GM20000 (cell line): ENCODE measurements at places on chromosomes 16 and 17.

DNA sequence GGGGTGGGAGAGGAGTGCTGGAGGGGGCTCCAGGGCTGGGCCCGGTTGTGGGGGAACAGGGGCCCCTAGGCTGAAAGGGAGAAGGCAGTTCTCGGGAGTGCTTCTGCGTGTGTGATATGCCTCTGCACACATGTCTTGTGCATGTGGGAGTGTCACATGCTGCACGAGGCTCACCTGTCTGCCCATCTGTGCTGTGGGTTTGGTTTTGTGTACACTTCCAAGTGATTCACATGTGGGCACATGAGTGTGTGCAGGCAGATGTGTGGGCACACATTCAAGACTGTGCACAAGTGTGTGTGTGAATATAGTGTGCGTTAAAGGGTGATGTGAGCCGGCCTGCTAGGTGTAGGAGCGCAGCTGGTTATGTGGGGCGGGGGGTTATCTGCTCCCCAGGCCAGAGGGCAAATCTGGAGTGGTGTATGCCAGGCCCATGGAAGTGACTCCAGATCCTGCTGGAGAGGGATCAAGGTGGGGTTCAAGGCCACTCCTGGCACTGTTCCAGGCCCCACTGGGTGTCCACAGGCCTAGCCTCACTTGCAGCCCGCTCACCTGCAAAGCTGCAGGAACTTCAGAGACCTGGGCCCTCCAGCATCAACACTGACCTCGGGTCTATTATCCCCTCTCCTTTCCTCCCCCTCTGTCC, 3.8 kb upstream of the BAHCC1 start:
- no peak for DNase-seq

GRCh38 chr16:30092373-30093010, 768 bp upstream of the TBX6 start:
- DNase-seq, result peak; percentile 95

DNA sequence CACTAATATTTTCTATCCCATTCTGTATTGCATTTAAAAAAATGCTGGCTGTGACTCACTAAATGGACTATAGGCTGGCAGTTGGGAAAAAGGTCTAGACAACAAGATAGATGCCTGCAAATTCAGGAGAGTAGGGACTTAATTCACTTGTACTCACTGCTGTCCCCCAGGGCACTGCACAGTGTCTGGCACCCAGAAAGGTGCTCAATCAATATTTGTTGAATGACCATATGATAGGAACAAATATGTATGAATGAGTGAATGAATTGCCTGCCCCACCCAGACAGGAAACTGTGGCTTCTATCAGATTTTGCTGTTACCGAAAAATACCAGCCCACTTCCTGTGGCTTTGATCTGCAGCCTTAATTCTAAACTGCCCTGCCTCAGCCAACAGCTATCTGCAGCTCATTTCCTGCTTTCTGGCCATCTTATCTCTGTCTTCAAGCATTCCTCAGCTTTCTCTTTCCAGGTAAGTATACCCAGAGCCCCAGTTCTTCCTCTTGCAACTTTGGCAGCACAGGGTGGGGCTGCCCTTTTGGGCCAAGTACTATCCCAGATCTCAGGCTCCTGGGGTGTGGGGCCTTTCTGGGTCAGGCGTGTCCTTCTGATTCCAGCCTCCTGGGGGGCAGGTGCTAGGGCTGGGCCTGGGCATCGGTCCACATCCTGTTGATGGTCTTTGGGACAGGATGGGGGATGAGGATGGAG, 15.3 kb upstream of the TNS4 start:
- DNase-seq, result peak; percentile 67

DNA sequence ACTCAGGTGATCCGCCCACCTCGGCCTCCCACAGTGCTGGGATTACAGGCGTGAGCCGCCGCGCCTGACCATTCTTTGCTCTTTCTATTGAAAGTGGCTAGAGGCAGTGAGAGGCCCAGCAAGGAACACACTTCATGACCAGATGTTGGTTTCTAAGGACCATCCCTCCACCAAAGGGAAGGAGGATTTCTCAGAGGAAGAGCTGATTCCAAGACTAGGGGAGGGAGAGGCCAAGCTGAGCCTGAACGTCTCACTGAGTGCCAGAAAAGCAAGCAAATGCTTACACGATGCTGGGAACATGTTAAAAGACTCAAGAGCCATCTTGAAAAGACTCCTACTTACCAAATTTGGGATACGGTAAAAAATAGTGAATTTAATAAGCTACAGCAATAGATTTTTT, 79.2 kb downstream of the MRM3 start:
- DNase-seq, result no peak

DNA sequence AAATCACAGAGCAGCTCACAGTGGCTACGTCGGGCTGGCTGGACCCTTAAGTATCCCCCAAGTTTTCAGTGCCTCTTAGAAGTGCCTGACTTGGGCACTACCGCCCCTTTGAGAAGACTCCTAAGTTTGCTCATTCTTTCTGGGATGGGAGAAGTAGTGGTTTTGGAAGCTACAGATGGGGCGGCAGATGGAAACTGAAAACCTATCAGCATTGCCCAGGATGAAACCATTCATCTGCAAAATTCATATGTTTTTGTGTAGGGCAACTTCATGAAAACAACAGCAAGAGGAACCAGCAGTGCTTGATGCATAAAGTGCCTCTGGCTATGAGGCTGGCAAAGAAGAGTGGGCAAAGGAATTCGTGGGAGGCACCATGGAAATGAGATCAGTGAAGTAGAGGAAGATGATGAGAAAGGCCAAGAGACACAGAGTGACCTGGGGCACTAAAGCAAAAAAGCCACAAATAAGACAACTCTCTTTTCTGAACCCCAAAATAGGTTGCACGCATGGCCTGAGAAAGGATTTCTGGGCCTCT, 277.1 kb downstream of the XYLT1 start:
- DNase-seq, result no peak

DNA sequence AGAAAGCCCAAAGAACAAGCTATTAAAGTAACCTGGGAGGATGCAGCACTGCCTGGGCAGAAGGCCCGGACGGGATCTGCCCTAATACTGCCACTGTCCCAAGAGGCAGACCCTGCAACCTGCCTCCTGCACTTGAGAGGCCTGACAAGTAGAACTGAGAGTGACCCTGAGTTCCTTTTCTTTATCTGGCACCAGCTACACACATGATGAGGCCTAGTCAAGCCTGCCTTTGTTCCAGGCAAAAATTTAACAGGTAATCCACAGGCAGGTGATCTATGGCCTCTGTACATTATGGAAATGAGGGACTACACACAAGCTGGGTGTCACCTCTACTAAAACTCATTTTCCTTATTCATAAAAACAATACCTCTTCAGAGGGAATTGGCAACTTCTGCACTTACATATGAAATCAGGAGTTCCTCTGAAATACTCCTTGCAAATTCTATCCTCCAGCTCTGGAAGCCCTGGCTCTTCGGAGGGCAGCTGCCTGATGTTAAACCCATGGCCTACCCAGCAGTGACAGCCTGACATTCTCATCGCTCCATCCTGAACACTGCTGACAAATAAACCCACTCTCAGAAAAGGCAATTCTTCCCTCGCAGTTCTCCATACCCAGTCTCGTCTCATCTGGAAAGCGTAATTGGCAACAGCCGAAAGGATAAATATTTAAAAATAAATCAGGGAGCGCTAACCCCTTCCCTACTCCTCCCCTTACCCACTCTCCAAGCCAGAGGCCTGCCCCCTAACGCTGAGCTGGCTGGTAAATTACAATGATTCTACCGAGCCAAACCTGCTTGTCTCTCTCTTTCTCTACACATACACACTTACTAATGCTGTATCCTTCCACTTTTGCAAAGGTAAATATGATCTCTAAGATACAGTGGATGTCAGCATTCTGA, 2.5 kb upstream of the ZFHX3 start:
- DNase-seq, result no peak

DNA sequence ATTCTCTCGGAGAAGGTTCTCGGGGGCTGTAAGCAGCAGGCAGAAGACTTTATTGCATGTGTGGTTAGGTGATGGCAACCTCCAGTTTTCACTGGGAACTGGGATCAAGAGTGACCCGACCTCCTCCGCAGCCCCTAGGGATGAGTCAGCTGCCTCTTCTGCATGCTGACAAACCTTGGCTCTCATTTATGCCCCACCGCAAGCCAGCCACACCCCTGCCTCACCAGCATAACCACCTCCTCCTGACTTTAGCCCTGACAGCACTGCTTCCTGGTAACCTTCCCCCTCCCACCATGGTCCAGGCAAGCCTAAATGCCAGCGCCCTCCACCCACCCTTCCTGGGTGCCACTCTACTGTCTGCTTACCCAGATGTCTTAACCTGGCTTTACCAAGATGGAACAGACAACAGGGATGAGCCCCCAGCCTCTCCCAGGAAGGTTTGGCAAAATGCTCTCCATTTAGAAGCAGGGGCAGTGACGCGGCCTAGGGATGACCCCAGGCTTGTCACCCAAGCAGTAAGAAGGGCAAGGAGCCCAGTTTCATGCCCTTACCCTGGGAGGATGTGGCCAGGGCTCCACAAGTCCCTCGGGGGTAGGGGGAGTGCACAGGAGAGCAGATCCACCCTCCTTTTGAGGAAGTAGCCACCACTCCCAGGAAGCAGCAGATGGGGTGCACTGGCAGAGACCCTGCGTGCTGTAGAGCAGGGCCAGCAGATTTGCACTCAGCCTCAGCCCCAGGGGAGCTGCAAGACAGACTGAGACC, 73.5 kb downstream of the GOSR1 start:
- DNase-seq, result no peak

- DNase-seq, result no peak
These were observed 172.0 kb downstream of the CYB561 start for GRCh38 chr17:63274146-63274545.

GRCh38 chr17:64964796-64965195, 45.5 kb upstream of the LRRC37A3 start:
- no peak for DNase-seq

DNA sequence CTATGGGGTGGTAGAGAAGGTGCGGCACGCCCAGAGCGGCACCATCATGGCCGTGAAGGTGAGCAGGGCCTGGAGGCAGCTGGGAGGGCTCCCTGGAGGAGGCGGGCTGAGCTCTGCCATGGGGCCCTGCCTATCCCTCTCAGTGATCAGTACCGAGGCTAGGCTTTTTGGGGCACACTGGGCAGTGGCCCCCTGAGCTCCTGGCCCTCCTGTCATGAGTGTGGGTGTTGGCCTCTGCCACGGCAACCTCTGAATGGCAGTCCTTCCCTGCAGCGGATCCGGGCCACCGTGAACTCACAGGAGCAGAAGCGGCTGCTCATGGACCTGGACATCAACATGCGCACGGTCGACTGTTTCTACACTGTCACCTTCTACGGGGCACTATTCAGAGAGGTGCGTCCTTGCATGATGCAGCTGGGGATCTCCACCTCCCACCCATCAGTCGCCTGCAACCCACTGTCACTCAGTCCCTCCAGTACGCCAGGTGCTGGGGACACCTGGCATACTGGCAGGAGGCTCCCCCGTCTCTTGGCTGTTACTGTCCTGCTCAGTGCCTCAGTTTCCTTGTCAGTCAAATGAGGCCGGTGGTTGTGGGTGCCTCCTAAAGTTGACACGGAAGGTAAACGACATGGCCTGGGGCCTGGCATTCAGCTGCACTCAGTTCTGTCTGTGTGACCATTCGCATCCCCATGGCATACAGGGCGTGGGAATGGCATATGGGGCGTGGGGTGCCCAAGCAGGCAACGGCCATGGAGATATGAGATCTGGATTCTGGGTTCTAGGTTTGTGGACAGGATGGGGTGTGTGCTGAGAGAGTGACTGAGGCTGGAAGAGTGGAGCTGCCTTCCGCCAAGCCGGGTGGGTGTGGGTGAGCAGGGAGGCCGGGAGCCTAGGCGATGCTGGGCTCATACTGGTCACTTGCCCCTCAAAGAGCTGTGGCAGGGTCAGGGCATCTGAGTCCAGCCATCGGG, 16.4 kb downstream of the MAP2K3 start:
- no peak for DNase-seq

DNA sequence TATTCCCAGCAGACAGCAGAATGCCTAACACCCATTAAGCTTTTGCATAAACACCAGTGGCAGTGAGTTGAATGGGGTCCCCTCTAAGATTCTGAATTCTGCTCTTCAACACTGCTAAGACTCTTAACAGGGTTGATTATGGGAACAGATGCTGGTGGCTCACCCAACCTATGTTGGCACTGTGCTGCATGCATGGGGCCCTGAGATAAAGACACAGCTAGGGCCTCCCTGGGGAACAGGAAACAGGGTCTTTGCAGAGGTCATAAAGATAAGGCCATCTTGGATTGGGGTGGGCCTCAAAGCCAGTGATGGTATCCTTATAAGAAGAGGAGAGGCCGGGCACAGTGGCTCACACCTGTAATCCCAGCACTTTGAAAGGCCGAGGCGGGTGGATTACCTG, 190.8 kb downstream of the SLC39A11 start:
- no peak for DNase-seq

DNA sequence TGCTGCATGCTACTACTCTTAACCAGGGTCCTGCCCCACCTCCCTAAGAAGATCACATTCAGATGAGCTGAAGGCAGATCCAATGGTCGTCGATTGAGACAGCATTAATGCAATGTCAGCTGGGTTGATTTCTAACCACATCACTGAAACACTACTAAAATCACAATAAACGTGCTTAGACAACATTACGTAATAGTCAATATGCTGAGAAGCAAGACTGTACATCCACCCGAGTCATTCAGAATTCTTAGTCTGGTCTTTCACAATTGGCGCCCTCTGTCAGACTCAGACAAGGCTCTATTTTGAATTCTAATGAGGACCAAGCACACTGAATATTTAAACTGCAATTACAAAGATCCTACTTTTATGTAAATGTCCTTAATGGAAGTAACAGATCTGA, 205.2 kb downstream of the STX8 start:
- DNase-seq, result no peak

- DNase-seq, result no peak
These were observed 24.8 kb downstream of the CCR7 start for GRCh38 chr17:40540448-40540847.

DNA sequence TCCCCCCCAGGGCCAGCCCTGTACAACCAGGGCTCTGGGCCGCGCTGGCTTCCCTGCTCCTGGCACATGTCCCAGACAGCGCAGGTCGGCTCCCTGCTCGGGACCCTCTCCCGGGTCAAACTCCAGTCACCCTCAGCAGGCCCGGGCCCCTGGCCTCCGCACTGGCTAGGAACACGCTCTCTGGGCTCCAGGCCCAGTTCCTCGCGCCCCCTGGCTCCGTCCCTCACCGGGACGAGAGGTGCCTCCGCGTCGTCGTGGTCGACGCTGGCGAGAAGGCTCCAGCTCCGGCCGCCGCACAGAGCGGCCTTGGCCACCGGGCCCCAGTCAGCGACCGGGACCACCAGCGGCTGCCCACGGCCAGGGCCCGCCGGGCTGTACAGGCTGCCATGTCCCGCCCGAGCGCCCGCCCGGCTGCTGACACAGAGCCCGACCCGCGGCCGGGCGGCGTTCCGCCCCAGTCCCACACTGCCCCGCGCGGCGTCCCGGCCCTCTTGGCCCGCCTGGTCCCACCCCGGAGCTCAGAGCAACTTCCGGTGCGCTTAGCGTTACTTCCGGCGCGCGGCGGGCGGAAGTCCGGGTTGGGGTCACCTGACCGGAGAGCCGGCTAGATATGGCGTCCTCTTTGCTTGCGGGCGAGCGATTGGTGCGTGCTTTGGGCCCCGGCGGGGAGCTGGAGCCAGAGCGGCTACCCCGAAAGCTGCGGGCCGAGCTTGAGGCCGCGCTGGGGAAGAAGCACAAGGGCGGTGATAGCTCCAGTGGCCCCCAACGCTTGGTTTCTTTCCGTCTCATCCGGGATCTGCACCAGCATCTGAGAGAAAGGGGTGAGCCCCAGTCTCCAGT, at the start of gene POLDIP2:
Gene POLDIP2 (minus strand): TSS at position 467 of the 840 bp plus-strand sequence. CDS start 79 bp downstream, at position 388.
- peak; percentile 98 for DNase-seq

GRCh38 chr17:12024327-12024726, 3.6 kb downstream of the MAP2K4 start:
- no peak for DNase-seq

GRCh38 chr16:6725634-6726331, 606.9 kb upstream of the RBFOX1 start:
- DNase-seq, result no peak
